Fibroblast of villous mesenchyme (primary cell): ENCODE measurements at places on chromosomes 3 and 15. TPM values are rescaled to one million over a fixed set of nuclear protein-coding genes. Genes with fewer than 3 reads are reported as not detected.

IL5RA gene
- total RNA-seq, result not detected in 2 replicates

CD276 gene
- total RNA-seq, result 81.2 and 93.4 TPM in 2 replicates

SLC27A2 gene
- under 0.01 TPM in 2 replicates for total RNA-seq

TMEM43 gene
- 98.9 and 120 TPM in 2 replicates for total RNA-seq

LRRIQ4 gene
- total RNA-seq, result 0.32 TPM in 1 of 2 replicates, not detected in the other

CPN2 gene
- not detected in 2 replicates for total RNA-seq

DHFR2 gene
- total RNA-seq, result 3.2 and 4.7 TPM in 2 replicates

CD200 gene
- 1.3 TPM in 2 replicates for total RNA-seq

DZIP1L gene
- 51.5 and 52.7 TPM in 2 replicates for total RNA-seq

PRR20G gene
- total RNA-seq, result not detected in 2 replicates

PLA1A gene
- total RNA-seq, result not detected in 2 replicates

DNA sequence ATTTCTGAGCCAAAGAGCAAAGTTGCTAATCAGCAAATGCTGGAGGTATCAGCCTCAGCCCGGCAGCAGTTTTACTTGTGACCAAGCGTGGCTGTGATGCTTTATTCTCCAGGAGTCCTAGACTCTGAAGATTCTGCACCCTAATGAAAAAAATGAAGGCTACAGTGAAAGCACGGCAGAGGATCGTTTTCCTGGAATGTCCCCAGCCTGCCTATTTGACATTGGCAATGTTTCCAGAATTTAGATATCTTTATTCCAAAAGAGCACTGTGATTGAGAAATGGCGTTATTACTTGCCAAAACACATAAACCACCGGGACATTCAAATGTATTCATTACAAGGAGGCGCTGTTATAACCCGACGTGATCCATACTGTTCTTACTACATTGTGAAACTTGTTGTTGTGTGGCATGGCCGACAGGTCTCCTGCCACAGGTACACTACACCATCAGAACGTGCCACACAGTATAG is 263.8 kb downstream of the SLCO3A1 start:
- DNase-seq, result peak; percentile 11

DNA sequence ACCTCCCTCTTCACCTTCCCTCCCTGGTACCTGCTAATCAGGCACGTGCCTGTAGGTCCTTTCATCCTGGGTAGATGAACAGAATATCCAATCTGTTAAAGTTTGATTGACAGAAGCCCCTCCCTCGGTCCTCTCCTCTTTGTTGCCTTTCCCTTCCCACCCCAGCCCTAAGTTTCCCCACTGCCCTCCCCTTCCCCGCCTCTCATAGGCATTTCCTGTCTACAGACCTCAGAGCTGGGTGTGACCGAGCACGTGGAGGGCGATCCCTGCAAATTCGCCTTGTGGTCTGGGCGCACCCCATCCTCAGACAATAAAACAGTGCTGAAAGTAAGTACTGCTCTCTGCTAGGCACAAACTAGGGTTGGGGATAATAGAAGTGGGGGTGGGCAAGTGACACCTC is 239.2 kb upstream of the UMPS start:
- DNase-seq, result no peak

- DNase-seq, result peak; percentile 35
These were observed 532 bp downstream of the B4GALT4 start for GRCh38 chr3:119240101-119240590.

GRCh38 chr3:22960105-22960984 is 242.8 kb upstream of the UBE2E2 start:
- DNase-seq, result peak; percentile 42

DNA sequence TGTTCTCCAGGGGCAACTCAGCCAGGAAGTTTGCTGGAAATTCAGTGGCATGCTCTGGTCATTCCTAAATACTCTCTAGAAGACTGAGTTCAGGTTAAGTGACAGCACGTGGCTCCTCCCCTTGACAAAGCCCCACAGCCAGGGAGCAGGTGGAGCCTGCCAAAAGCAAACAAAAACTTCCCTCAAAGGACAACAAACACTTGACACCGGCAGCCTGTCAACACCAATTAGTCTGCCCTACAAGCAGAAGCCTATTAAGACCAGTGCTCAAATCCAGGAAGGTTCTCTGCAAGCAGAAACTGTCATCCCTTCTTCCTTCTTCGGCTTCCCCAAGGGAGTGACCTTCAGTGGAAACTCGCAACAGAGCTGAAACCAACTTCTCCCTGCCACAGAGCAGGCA is 5.0 kb downstream of the MEX3B start:
- no peak for DNase-seq

DNA sequence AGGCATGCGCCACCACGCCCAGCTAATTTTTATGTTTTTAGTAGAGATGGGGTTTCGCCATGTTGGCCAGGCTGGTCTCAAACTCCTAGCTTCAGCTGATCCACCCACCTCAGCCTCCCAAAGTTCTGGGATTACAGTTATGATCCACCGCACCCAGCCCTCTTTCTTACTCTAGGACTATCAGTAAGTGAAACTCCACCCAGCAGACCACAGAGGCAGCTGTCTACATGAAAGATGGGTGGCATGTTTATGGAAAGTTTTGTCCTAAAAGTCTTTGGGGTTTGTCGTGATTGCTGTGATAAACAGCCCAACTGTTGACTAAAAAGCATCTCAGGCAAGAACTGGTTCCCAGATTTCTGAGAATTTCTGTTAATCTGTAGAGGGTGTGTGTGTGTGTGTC is 10.9 kb downstream of the ARL6IP5 start:
- DNase-seq, result peak; percentile 54

DNA sequence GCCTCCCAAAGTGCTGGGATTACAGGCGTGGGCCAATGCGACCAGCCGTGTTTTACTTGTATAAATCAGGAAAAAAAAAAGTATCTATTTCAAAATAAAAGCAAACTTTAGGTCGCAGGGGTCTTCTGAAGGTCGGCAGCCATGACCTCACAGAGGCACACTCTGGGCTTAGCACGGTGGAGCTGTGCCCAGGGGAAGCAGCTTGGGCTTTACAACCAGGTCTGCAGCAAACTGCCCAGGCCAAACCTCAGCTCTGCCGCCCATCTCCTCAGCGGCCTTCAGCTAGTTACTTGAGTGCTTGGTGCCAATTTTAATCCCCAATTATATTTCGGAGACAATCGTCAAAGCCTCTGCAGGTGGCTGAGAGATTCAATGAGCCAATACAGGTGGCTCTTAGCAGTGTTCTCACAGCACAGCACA is 30.1 kb downstream of the ZDHHC19 start:
- DNase-seq, result no peak

DNA sequence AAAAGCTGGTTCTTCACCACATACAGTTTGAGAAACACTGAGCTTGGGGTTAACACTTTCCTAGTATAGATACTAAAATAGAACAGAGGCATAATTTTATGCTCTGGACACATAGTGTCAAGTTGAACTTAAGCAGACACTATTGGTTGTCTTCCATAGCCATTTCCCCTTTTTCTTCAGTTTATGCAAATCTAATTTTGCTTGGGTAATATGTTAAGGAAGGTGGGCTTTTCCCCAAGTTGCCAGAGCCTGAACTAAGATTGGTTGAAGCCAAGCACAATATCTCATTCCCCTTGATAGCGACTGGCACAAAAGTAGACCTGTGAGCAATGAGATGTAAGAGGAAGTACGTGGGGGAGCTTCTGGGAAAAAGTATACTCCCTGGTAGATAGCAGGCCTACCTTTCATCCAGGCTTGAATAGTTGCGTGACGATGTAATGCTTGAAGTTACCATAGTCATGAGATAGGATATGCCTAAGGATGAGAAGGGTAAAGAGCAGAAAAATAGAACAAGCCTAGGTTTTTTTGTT is 4.5 kb upstream of the POPDC2 start:
- no peak for DNase-seq

GRCh38 chr3:113668015-113668414 is 28.4 kb downstream of the USF3 start:
- DNase-seq, result peak; percentile 43

DNA sequence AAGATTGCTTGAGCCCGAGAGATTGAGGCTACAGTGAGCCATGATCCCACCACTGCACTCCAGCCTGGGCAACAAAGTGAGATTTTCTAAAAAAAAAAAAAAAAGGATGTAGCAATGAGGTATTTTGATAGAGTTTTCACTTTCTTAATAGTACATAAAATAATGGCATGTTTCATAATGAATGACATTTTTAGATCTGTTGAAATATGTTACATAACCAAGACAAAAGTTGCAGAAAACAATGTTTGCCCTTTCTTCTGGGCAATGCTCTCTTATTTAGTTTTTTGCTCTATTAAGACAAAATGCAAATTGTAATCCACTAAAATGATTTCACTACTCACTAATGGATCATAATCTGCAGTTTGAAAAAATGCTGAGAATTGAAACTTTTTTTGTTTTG is 4.4 kb upstream of the MAPK6 start:
- DNase-seq, result no peak

- DNase-seq, result no peak
These were observed 109.8 kb upstream of the RASGRP1 start for GRCh38 chr15:38674448-38674847.

GRCh38 chr3:30586096-30586805 is 20.1 kb upstream of the TGFBR2 start:
- no peak for DNase-seq

DNA sequence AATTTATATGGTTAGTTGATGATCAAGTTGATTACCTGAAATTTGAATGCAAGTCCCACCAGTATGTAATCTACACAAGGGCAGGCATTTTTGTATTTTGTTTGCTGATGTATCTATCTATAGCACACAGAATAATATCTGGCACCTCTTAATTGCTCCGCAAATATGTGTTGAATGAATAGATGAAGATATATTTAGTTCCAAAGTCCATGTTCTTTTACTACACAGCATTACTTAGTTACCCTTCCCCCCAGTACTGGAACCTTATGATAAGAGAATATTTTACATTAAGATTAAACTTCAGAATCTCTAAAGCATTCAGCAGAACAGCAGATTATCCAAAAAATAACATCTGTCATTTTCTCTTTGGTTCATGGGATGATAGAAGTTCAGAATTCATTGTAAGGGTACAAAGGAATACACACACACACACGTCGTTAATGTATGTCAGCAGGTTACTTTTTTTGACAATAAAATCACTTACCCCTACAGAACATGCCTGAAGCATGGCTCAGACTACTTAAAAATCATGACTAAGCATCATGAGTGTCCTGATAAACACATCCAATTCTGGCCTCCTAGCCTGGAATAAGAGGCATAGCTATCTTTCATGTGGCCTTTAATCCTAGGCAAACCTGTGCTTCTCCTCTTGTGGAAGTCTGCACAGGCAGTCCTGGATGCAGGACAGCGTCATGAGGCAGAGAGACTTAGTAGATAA is 148.9 kb upstream of the TBC1D5 start:
- DNase-seq, result peak; percentile 10

GRCh38 chr15:95944193-95944592 is 386.3 kb upstream of the NR2F2 start:
- DNase-seq, result no peak

DNA sequence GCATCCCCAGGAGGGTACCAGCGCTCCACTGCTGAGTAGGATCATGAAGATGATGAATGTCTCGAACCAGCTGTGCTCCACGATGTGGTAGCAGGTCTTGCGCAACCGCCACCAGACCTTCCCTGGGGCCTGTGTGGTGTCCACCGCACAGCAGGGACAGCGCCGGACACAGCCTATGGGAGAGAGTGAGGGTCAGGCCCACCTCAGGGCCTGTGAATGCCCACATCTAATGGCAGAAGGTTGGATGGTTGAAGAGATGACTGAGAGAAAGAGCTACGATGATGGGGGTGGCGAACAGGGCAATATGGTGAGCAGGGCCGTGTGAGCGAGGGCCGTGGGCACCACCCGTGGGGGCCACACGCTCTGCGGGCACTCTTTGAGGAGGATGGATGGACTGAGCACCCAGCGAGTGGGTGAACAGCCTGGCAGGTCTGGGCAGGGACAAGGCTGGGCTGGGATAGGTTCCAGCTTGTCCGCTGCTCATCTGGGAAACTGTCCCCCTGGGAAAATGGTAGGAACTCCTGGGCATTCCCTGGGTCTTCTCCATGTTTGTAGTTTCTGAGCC is 74.1 kb downstream of the SCN5A start:
- DNase-seq, result no peak

GRCh38 chr3:73668391-73668790 is 43.6 kb upstream of the PDZRN3 start:
- no peak for DNase-seq

GRCh38 chr3:71371282-71371681 is 212.2 kb downstream of the FOXP1 start:
- no peak for DNase-seq

DNA sequence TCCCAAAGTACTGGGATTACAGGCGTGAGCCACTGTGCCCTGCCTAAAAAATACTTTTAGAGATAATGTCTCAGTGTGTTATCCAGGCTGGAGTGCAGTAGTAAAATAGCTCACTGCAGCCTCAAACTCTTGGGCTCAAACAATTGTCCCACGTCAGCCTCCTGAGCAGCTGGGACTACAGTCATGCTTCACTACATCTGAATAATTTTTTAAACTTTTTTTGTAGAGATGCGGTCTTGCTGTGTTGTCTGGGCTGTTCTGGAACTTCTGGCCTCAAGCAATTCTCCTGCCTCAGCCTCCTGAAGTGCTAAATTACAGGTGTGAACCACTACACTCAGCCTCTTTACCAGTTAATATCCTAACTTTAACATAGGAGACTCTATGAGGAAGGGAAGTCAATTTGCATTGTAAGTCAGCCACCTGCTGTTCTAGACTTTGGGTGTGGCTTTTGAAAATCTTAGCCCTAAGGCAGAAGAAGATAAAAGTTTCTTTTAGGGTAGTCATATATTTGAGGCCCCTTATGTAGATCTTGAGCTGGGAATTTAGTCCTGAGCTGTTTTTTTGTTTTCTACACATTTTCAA is 78.2 kb upstream of the RASGRP1 start:
- DNase-seq, result no peak

GRCh38 chr15:45274636-45275380 is 22.8 kb downstream of the SLC28A2 start:
- no peak for DNase-seq

GRCh38 chr15:25761971-25762662 is 101.0 kb downstream of the ATP10A start:
- no peak for DNase-seq

- DNase-seq, result no peak
These were observed 61.1 kb downstream of the DIPK2A start for GRCh38 chr3:144032531-144033239.

GRCh38 chr3:52398670-52399081 is 46.2 kb downstream of the SEMA3G start:
- DNase-seq, result no peak

DNA sequence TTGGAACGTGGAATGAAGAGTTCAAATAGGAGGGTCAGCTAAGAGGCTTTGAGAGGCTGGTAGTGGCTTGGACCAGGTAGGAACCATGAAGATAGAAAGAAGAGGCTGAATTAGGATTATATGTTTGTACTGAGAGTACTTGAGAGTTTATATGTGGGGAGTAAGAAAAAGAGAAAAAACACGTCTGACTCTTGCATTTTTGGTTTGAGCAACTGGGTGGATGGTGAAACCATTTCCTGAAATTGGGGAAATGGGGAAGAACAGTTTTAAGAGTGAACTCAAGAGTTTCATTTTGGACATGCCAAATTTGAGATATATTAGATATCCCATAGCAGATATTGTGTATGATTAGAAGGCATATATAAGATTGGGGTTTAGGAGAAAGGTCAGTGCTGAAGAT is 92.9 kb upstream of the TNIK start:
- no peak for DNase-seq

- peak; percentile 2 for DNase-seq
These were observed 213.8 kb upstream of the STAC start for GRCh38 chr3:36166477-36166876.

- DNase-seq, result no peak
These were observed 17.1 kb downstream of the LDHAL6B start for GRCh38 chr15:59223736-59224135.

GRCh38 chr3:100975714-100976113 is 17.5 kb downstream of the ABI3BP start:
- no peak for DNase-seq

GRCh38 chr3:127479449-127479848 is 111.1 kb downstream of the TPRA1 start:
- DNase-seq, result no peak

- DNase-seq, result no peak
These were observed 280.3 kb upstream of the PROK2 start for GRCh38 chr3:72065236-72065635.
